Stimulated activated CD4-positive, alpha-beta T cell treated with anti-CD3 and anti-CD28 coated beads, Interleukin-4, amount 100 ng/mL, for 1 hour (primary cell): ENCODE measurements at places on chromosomes 16 and 17.

- no peak for DNase-seq
These were observed 12.7 kb upstream of the N4BP1 start for GRCh38 chr16:48622456-48623303.

- no peak for DNase-seq
These were observed 970.5 kb upstream of the EEF2KMT start for GRCh38 chr16:6068063-6068462.

- no peak for DNase-seq
These were observed 4.7 kb upstream of the RPRML start for GRCh38 chr17:46983782-46984181.

GRCh38 chr16:17368446-17368845 lies 102.3 kb downstream of the XYLT1 start:
- DNase-seq = no peak

GRCh38 chr17:28812748-28813377 lies 29.7 kb downstream of the FAM222B start:
- DNase-seq = no peak
